ENCODE measurements at places on chromosomes 16 and 17.
A peak's percentile ranks its signal among the peaks of the same experiment; 100 is the strongest.

DNA sequence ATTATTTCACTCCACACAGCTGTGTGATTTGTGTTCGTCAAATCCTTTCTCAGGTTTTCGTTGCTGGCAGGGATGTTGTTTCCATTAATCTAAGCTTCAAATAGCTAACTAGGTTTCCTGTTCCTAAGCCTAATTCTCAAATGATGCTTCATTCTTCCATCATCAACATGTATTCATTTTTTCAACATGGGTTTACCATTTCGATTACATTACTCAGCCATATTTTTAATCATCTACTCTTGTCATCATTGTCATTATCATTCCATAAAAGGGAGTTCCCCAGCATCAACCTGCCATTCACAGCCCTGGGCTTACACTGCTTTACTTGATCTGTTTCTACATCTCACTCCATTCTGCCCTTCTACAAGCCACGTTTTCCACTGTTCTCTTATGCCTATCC lies 33.3 kb upstream of the ANKFN1 start:
- DNase-seq = no peak

- DNase-seq = peak; percentile 61
Measured at GRCh38 chr17:27206447-27206846, 87.5 kb upstream of the WSB1 start.

DNA sequence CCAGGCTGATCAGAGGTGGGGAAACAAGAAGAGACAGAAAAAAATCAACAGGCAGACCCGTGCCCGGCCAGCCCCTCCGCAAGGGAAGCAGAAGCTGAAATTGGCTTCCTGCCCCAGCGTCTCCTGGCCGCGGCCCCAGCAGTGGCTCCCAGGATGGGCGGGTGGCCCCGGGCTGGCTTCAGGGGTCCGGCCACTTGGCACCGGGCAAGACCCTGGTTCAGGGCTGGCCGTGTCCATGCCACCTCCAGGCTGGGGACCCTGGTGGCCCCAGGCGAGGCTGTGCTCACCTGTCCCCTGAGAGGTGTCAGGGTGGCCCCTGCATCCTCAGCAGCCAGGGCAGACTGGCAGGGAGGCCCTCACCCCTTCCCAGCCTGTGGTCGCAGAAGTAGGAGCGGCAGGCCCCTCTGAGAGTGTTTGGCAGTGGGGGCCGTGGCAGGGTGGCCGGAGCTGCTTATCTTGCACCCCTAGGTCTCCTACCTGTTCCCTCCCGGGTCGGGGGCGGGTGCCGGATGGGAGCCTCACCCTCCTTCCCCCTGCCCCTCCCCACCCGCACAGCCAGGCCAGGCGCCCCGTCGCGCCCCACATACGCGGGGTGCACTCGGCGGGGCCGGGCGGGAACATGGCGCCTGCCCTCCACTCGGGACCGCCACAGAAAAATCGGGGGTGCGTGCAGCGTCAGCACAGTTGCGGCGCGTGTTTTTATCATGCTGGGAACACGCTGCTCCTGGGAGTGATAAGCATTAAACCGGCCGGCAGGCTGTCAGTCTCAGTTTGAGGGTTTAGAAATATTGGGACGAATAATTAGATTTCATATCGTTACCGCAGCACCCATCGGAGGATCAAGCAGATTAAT lies 46.7 kb upstream of the ZC3H18 start:
- no peak for DNase-seq

DNA sequence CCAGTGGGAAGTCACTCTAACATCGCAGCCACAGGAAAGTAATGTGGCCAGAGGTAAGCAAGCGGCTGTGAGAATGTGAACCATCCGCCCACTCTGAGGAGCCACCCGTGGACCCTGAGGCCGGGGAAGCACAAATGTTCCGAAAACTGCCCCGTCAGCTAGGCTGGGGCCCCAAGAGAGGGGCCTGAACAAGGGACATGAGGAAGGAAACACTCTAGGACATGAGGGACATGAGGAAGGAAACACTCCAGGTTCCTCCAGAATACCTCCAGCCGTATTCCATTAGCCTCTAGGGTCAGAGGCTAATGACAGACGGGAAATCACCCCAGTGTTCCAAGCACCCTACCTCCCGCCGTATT lies 317 bp downstream of the TEFM start:
- peak; percentile 55 for DNase-seq

DNA sequence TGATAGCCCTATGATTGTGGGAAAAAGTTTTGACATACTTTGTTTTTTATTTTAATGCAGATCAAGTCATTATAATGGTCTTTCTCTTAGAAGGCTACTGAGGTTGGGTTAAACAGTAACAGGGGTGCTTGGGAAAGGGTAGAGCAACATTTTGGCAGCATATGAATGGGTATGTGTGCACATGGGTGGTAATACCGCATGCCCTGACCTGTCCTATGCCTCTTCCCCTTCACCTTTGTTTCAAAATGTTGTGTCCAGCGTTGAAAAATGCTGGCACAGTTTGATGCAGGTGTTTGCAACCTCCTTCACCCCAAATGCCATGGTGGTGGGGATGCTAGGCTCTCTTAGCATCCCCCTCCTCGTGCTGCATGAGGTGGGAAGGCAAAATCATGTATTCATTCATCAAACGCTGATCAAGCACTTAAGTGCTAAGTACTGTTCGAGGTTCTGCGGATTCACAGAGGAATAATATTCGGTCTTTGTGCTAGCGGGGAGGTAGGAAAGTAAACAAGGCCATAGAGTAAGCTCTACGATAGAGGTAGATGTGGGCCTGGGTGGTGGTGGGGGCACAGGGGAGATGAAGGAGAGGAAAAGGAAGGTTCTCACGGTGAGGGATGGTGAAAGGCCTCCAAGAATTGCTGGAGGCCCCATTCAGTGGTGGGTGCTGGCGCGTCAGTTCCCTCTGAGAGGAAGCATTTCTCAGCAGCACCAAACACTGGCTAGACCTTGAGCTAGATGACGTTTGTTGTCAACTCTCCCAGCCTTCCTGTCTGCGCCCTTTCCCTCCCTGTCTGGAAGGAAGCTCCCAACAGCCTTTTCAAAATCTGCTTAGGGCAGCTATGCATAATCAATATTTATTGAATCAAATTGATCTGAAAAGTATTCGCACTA lies 13.3 kb upstream of the MARCHF10 start:
- no peak for DNase-seq

DNA sequence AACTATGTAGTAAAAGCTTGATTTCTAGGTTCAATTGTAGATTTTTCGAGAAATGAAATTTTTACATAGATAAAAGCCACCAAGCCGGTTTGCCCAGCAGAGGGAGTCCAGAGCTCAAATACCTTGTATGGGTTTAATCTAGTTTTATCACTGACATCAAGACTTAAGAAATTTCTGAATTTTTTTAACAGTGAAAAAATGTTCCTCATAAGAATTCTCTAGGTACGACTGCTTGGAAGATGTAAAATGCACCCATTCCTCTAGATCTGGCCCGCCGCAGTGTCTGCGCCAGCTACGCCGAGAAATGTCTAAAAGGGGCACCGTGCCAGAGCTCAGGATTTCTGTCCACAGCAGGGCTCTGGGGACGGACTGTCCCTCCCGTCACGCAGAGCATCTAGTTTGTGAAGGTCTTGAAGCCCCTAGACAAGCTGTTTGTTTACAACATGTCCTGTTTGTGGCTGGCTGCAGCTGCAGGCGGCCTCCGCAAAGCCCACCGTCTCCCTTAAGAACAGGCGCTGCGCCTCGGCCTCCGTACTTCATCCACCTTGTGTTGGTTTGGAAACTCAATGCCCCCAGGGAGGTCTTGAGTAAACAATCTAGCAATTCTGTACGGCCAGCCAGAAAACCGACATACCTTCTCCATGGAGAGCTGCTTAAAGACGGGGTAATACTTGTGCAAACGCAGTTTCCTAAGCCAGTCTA lies 24.8 kb downstream of the MAP1LC3B start:
- DNase-seq = peak; percentile 70

DNA sequence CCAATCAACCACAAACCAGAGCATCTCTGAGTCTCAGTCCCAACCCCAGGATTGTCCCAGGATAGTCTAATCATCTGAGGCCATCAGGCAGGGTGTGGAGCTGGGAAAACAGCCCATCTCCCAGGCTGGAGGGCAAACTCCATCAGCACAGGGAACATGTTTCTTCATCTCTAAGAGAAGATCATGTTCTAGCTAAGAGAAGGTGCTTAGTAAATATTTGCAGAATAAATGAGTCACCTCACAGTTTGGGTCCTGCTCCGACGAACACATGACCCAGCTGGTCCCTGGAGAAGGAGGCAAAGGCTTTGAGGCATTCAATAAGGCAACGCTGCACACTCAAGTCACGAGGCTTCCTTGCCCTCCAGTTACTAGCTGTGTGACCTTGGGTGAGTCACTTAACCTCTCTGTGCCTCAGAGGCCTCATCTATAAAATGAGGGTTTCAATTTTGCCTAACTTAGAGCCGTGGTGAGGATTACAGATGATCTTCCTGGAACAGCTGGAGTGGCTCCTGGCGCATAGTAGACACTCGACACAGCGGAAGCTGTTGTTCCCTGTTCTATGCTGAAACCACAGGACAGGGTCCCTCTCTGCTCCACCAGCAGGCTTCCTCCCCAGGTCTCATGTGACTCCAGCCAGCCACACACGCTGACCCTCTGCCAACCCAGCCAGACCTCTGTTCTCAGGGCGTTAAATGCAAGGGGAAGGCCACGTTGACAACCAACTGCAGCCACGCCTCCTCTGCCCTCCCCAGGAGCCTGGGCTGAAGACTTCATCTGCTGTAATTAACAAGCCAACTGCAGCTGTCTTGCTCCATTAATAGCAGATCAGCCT lies 10.3 kb upstream of the RPL38 start:
- DNase-seq = peak; percentile 82

GRCh38 chr17:1376061-1376460 lies 24.0 kb downstream of the YWHAE start:
- DNase-seq = no peak

DNA sequence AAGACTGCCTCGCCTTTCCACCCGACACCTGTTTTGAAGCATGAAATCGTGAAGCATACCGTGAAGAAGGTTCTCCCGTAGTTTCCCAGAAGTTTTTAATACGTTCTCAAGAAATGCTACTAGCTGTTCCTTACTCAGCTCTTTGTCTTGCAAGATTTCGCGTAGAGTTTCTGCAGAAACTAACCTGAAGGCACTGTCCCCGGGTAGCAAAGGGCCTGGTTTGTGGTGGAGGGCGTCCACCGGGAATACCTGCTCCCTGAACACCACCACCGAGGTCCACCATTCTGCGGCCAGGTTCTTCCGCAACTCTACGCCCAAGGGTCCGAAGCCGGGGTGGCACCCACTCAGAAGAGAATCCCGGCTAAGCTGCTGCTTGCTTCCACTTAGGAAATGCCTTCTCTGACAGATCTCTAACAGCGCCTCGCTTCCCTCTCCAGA lies 487 bp downstream of the POLG2 start:
- peak; percentile 61 for DNase-seq

GRCh38 chr17:39231591-39232551 lies 6.1 kb upstream of the STAC2 start:
- DNase-seq = peak; percentile 78

DNA sequence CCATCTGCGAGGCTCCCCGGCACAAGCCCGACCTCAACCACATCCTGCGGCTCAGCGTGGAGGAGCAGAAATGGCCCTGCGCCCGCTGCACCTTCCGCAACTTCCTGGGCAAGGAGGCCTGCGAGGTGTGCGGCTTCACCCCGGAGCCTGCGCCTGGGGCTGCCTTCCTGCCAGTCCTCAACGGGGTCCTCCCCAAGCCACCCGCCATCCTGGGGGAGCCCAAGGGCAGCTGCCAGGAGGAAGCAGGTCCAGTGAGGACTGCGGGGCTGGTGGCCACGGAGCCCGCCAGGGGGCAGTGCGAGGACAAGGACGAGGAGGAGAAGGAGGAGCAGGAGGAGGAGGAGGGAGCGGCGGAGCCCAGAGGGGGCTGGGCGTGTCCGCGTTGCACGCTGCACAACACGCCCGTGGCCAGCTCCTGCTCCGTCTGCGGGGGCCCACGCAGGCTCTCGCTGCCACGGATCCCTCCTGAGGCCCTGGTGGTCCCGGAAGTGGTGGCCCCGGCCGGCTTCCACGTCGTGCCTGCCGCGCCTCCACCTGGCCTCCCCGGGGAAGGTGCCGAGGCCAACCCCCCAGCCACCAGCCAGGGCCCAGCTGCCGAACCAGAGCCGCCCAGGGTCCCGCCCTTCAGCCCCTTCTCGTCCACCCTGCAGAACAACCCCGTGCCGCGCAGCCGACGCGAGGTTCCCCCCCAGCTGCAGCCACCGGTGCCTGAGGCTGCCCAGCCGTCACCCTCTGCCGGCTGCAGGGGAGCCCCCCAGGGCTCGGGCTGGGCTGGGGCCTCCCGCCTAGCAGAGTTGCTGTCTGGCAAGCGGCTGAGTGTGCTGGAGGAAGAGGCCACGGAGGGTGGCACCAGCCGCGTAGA lies 13.1 kb upstream of the PRR35 start:
- DNase-seq = peak; percentile 79

DNA sequence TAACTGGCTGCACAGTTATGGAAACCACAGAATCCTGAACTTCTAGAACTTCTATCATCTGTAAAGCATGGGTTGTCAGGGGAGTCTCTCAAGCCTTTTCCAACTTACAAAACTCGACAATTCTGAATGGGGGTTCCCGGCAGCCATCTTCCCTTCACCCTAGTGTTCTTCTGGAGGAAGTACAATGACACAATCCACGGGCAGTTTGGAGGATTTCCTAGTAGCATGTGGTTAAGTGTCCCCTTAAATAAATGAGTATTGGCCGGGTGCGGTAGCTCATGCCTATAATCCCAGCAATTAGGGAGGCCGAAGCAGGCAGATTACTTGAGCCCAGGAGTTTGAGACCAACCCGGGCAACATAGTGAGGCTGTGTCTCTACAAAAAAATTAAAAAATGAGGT lies 2.1 kb downstream of the SLC16A6 start:
- peak; percentile 77 for DNase-seq

- DNase-seq = no peak
Measured at GRCh38 chr17:45677770-45678169, 106.3 kb upstream of the CRHR1 start.

DNA sequence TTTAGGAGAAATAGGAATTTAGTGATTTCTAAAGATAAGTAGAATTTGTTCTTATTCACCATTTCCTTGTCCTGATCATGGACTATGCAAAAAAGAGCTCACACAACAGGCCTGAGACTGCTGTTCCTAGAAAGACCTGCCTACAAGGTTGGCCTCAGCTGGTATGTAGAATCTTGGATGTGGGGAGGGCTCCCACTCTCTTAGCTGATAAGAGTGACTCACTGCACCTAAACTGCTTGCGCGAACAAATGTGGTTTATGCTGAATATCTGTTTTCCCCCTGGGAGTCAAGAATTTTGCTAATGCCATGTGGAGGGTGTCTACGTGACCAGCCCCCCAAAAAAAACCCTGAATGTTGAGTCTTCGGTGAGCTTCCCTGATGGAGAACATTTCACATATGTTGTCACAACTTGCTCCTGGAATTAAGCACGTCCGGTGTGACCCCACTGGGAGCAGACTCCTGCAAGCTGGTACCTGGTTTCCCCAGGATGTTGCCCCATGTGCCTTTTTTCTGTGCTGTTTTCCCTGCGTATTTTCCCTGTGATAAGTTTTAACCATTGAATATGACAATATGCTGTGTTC lies 68.8 kb upstream of the HSBP1 start:
- DNase-seq = no peak

GRCh38 chr17:3712811-3713463 lies 10.8 kb upstream of the HASPIN start:
- DNase-seq = no peak

- DNase-seq = peak; percentile 75
Measured at GRCh38 chr17:81328978-81329926, 34.1 kb upstream of the SLC38A10 start.

Measured in suppressor macrophage (primary cell).